ENCODE measurements at places on chromosomes 12 and 14.

DNA sequence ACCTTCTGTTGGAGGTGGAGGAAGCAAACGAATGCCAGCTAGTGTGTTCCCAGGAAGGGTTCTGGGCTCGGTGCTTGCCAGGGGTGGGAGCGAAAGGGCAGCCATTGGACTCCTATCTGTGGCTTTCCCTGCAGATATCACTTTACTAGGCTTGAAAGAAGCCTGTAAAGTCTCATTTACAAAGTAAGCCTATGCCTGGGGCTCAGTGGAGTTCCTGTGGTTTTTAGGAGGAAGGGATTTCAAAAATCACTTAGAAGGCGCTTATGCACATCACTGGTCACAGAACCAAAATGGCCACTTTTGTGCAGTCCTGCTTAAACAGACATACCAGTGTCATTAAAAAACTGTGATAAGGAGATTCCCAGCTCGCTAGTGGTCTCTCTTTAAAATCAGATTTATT lies 22.7 kb downstream of the CLMN start:
- no peak for DNase-seq

- DNase-seq = no peak
These were observed 205.2 kb downstream of the KLHL28 start for GRCh38 chr14:44756554-44756953.

GRCh38 chr12:116361414-116362223 lies 84.1 kb upstream of the MED13L start:
- DNase-seq = no peak

- no peak for DNase-seq
These were observed 66.4 kb downstream of the OTOGL start for GRCh38 chr12:80165746-80166145.

- DNase-seq = no peak
These were observed 120.3 kb upstream of the SOX5 start for GRCh38 chr12:24069532-24070395.

- no peak for DNase-seq
These were observed 77.1 kb downstream of the B4GALNT3 start for GRCh38 chr12:536751-537245.

GRCh38 chr14:51996148-51996746 lies 6.9 kb downstream of the RTRAF start:
- no peak for DNase-seq

DNA sequence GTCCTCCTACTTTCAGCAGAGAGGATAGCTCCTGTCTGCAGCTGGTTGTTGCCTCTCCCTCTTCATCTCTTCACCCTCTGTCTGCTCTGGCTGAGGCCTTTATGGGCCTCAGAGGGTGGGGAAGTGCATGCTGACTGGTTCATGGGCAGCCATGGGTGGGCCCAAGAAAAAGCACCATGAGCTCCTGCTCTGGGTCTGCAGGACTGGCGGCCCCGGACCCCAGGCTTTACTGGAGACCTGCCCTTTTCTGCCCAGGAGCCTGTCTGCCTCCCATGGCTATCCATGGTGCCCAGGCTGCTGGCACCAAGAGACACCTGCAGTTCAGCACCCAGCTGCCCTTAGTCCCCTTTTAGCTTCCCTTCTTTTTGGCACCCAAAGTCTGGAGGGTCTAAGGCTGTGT lies 137.1 kb downstream of the PTPRR start:
- DNase-seq = no peak

DNA sequence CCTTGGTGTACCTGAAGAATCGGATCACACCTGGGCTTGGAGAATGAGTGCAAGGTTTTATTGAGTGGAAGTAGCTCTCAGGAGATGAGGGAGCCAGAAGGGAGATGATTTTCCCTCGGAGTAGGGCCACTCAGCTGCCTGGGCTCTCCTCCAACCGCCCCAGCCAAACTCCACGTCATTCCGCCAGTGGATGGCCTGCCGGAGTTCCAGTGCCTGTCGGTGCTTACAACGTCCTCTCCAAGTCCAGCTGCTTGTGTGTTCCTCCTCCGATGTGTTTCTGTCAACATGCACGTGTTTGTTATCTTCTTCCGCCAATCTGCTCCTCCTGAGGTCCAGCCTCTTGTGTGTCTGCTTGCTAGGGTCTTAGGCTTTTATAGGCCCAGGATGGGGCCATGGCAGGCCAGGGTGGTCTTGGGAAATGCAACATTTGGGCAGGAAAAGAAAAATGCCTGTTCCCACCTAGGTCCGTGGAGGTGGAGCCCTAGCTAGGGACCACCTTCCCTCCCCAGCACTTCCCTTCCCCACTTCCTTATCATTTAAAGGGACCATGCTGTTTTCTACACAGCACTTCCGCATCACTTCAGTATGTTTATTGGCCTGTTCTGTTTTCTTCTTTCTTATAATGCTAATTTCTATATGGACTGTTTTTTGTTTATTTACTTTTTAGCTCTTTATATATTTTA lies 343.2 kb downstream of the PDZRN4 start:
- DNase-seq = no peak

DNA sequence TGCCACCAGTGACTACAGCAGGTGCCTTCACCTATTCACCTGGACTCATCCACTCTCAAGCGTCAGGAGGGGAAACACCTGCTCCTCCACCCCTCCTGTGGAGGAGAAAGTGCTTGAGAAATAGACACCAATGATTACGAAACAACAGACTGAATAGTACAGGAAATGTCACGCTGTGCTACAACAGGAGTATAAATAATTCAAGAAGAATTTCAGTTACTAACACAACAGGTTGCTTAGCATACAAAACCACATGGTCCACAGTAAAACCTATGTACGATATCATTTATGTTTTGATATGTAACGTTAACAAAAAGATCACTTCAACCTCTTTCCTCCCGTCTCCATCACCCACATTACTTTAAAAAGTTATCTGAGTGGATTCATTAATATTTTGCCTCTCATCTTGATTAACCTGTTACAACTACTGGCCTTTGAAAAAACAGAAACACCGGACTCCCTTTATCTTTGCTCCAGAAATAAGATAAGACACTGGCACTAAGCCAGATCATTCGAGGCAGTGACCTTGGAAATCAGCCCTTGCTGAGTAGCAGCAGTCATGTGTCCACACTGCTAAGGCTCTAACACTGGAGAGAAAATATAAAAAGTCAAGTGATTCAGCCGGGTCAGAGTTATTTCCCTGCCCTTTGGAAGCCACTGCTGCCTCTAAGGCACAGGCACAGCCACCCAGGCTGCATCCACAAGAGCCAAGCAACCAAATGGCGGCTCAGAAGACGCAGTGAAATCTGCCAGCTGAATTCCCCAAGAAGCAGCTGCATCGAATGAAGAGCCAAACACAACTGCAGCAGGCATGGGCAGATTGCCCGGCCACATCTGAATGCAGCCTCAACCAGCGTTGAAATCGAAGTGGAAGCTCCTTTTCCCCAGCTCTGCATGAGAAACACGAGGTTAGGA lies 40.9 kb downstream of the NT5DC3 start:
- DNase-seq = no peak

- DNase-seq = no peak
These were observed 134.1 kb upstream of the IFNG-AS1 start for GRCh38 chr12:67855103-67855502.

GRCh38 chr12:95739561-95740313 lies 50.8 kb downstream of the NTN4 start:
- DNase-seq = no peak

DNA sequence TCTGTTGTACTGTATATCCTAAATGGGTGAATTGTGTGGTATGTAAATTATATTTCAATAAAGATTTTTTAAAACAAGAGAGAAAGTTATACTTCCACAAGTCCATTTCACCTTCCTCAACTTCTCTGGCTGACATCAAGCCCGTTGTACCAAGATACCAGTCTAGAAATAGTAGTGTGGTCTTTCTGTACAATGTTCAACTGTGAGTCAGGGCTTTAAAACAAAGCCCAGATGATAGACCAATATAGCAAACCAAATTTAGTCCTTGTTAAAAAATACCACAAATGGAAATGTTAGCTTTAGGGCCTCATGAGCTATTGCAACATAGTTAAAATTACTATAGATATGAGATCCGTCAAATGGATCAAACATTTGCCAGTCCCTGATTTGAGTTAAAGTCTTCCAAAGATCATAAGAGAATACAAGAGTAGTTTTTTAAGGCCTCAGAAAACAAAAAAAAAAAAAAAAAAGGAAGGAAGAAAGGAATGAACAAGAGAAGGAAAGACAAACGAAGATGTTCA lies 49.0 kb upstream of the EGLN3 start:
- DNase-seq = no peak

DNA sequence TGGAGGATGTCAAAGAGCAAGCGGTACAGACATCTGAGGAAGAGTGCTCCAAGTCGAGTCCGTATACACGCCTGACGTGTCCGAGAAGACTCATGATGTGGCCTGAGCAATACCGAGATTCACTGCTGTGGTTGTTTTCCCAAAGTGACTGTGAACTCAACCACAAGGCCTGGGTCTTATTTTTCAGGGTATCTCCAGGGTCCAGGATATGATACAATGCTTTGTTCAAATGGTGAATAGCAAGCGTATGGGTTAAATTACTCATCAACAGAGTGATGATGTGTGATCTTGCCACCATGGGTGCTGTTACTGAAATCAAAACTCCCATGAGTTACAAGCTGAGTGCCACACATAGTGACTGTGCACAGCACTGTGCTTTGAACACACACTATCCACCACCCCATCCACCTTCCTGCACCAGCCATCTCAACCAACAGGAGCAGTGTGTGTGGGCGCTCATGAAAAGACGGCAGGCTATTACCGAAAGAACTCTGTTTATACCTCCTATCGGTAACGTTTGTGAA lies 109.6 kb downstream of the BCAT1 start:
- no peak for DNase-seq

DNA sequence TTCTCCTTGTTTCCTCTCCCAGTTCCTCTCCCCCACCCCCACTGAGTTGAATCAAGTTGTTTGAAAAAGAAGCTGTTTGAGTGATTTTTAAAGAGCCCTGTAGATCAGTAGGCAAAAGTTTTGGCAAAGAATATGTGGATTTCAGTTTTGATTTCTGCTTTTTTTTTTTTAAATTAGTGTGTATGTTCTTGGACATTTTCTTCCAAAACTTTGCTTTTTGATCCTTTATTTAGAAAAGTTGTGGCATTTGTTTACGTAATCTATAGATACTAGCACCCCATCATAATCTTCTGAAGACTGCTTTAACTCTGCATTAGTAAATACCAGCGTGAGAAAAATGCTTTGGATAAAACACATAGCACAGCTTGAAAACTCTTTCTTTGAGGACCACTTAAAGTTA lies 190.3 kb upstream of the SEL1L start:
- no peak for DNase-seq

DNA sequence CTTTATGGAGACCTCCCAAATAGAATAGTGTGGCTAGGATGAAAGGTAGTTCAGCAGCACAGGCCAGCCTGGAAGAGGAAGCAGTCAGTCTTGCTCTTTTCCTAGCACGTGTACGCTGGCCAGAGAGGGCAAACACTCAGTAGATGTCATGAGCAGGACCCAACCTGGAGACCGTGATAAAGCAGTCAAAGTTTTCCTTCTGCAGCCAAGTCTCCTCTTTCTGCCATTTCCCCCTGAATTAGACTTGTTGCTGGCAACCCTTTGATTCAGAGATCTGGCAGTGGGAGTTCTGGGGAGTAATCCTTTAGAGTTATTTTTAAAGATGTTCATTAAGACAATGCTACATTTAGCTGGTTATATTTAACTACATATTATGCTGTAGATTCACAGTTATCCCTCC lies 183.7 kb downstream of the EXOC5 start:
- no peak for DNase-seq

- no peak for DNase-seq
These were observed 371.1 kb downstream of the FSCB start for GRCh38 chr14:44135972-44136371.
